Hepatocyte (in vitro differentiated cells): ENCODE measurements at places on chromosomes 12 and 14.

DNA sequence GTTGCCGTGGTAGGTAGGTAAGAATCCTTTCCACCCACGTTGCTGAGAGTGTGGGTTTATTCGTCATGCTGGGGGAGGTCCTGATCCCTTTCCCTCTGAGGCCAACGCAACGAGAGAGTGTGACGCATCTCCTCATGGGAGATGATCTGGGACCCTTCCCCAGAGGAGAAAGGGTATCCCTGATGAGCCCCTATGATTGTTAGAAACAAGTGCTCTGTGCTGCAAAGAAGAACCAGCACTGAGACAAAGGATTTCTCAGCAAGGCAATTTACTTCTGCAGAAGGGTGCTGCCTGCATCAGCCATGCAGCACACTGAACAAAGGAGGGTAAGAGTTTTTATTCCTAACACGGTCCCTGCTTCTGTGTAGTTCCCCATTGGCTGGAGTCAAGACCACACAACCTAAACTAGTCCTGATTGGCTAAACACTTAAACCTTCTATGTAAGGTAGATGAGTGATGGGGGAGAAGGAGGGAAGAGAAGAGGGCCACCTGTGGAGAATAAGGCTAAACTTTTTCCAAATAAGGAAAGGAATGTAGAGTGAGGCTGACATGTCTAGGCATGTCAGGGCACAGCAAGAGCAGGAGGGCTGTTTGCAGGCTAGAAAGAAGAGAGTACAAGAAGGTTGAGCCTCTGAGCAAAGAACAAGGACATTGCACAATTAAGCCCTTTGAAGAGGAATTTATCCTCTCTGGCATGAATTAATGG lies 21.3 kb downstream of the CLEC2A start:
- peak; percentile 74 for DNase-seq

DNA sequence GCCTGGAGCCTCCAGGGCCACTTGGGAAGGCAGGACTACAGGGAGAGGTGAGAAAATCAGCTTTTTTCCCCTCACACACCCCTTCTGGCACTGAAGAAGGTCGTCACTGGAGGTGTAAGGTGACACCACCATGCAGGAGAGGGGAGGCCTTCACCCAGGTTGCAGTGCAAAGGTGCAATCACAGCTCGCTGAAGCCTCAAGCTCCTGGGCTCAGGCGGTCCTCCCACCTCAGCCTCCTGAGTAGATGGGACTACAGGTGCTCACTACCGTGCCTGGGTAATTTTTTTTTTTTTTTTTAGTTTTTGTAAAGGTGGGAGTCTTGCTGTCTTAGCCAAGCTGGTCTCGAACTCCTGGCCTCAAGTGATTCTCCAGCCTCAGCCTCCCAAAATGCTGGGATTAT lies 93.6 kb downstream of the TNFAIP2 start:
- no peak for DNase-seq

DNA sequence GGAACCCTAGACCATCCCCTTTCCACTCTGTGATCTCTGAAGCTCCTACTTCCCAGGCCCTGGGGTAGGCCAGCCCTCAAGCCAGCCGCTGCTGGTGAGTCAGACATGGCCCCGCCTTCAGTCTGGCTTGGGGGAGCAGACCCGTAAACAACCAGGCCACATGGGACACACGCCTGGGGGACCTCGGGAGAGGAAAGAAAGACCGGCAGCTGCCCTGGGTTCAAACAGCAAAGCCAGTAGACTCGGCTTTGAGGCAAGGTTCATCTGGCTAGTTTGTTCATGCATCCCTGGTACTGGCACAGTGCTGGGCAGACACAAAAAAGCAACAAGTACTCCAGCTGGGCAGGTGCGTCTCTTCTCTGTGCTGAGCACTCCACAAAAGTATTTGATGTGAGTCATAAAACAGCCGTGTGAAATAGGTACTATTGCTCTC lies 101.9 kb downstream of the SETD3 start:
- peak; percentile 41 for DNase-seq

DNA sequence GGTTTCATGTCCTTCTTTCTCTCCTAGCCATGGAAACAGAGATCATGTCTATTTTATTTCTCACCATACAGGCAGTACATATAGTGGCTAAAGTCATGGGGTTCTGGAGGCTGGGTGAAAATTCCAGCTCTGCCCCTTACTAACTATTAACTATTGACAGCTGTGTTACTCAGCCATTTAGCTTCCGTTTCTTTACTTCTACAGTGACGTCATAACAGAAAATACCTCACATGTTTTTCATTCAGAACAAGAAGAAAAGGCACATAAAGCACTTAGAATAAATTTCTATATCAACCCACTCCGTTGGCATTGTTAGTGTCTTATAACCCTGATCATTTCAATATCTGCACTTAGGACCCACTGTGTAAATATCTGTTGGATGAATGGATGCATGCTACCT lies 1506.9 kb upstream of the TMEM132C start:
- DNase-seq = no peak

DNA sequence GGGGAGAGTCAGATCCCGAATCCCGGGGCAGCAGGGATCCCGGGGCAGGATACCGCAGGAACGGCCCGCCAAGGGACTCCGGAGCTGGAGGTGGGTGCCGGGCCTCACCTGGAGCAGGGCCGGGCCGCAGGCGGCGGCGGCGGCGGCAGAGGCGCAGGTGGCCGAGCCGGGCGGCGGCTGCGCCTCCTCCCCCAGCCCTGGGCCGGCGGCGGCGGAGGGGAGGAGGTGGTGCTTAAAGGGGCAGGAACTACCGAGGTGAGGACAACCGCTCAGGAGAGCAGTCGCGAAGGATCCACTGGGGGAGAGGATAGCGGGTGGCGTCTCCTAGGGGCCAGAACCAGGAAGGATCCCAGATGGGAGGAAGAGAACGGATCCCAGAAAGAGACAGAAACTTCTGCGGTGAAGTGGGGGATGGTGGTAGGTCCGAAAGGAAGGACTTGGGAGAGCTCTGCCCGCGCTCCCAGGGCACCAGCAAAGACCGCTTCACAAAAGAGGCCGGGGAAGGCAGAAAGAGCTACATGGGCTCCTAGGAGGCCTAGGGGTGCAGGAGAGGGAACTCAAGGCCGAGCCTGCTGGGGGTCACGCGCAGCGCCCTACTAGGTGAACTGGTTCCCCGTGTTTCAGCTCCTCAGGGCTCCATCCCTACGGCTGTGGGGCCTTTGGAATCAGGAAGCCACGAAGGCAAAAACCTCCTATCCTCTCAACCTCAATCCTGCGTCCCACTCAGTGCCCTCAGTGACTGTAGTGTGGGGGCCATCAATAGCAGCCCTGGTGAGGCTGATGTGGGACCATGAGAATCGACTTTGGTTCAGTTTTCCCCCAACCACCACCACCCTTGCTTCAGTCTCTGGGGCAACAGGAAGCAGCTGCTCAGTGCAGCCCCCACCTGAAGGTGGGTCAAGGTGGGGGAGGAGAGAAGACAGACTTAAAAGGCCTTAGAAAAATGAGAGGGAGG lies 5.0 kb upstream of the BAZ2A start:
- DNase-seq = peak; percentile 92

DNA sequence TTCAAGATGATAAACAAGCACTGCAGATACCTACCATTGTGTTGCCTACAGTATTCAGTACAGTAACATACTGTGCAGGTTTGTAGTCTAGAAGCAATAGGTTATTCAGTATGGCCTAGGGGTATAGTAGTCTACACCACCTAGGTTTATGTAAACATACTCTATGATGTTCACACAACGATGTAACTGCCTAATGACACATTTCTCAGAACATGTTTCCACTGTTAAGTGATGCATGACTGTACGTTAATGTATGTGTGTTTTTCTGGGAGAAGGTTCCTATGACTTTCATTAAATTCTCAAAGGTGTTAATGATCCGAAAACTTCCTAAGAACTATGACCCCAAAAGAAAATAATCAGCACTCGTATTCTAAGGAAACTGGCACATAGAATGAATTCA lies 20.9 kb upstream of the CALM1 start:
- no peak for DNase-seq
